Activated CD4-positive, CD25-positive, alpha-beta regulatory T cell treated with anti-CD3 and anti-CD28 coated beads, Interleukin-2, amount 50 U/mL, for 16 hours (primary cell): ENCODE measurements at places on chromosomes 5 and 9.

GRCh38 chr5:36089989-36090388, 23.3 kb upstream of the UGT3A2 start:
- no peak for DNase-seq

GRCh38 chr5:144203750-144204596, 33.3 kb downstream of the KCTD16 start:
- no peak for DNase-seq

GRCh38 chr5:33516421-33516820, 75.7 kb downstream of the TARS1 start:
- no peak for DNase-seq

- no peak for DNase-seq
These were observed 485.8 kb downstream of the SEMA5A start for GRCh38 chr5:9059920-9060691.

DNA sequence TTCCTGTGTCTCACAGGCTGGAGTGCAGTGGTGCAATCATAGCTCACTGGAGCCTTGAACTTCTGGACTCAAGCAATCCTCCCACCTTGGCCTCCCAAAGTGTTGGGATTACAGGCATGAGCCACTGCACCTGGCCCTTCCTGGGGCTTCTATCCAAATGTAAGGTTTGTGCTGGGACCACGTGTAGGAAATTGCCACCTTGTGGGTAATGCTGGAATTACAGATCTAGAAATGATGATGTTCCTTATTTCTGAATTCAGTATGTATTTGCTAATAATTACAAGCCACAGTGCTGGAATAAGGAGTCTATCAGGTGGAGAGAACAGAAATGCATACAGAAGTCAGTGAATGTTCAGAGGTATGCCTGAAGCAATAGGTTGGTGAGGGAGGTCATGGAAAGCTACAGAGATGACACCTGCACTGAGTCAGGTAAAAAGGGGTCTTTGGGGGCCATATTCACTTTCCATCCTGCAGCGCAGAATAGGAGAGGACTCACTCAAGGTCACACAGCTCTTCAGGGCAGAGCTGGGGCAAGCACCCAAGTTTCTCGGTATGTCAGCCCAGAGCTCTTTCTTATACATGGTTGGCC, 8.8 kb upstream of the IGFBPL1 start:
- no peak for DNase-seq

DNA sequence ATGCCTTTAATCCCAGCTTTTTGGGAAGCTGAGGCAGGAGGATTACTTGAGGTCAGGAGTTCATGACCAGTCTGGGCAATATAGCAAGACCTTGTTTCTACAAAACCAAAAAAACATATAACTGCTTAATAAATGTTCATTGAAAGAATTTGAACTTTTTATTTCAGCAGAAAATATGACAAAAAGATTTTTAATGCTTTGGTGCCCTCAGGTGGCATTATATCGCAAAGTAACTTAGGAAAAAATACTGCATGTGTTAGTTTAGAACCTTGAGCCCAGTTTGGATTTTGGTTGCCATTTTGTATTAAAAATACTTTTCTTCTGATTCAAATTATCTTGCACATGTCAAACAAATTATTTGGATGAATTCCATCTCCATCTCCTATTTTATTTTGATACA, 103.2 kb downstream of the GPBP1 start:
- no peak for DNase-seq

DNA sequence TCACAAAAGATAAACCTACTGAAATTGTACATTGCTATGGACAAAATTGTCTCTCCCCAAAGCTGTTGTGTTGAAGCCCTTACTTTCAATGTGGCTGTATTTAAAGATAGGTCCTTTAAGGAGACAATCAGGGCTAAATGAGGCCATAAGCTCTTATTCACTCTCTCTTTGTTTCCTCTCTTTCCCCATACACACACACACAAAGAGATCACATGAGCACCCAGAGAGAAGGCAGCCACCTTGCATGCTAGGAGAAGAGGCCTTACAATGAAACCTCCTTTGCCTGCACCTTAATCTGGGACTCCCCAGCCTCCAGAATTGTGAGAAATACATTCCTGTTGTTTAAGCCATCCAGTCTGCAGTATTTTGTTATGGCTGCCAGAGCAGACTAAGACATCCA, 1295.6 kb upstream of the CDH6 start:
- DNase-seq, result no peak

DNA sequence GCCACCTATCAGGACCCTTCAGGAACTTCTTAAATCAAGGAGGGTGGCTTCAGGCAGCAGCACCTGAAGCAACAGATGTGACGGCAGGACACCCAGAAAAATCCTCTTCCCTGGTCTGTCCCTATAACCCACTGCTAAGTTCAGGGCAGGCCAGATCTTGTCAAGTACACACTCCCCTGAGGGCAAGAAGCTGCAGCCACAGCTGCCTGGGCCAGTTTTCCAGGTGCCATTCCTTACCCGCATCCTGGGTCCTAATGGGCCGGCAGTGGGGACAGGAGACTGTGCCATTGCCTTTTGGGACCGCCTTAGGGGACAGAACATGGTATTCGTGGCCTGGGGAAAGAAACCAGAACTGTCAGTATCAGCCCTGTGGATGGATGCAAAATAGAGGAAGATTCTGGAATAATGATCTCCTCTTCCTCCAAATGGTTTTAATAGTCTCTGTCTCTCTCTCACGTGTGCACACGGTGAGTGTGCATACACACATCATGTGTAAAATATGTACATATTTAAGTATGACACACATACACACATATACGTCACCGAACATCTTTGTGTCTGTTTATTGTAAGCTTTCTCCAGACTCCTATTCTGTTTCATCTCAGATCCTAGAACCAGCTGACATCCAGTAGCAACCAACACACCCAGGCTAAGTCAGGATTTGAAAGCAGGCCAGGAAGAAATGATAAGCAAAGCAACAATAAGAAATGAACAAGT, 14.0 kb downstream of the ORM2 start:
- no peak for DNase-seq

DNA sequence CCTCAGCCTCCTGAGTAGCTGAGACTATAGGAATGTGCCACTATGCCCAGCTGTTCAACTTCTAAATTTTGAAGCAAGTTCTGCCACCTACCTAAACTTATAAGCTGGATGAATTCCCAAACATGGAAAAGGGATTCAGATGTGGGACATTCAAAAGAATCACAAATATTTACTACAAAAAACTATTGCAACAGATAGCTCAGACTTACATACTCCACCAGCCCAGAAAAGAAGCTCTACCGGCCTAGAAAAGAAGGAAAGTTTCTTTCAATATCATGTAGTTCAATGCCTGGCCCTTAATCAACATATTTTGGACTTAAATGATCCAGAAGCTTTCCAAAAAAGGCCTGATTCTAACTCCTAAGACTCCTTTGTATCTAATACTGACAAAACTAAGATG, 23.8 kb downstream of the SH3RF2 start:
- DNase-seq, result no peak

DNA sequence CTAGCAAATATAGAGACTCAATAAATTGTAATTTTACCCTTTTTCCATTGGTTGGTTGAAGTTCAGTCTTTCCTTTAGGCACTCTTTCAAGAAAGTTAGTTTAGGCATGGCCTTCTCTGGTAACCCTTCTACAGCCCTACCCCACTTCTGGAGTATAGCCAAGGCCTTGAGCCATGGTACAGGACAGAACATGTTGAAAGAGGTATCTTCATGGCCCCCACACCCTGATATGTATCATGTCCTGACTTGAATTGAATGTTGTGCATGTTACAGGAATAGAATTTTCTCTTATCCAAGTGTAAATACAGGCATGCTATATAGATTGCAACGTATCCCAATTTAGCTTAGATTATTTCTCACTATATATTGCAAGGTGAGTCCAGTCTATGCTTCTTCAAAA, 175.6 kb downstream of the CD180 start:
- no peak for DNase-seq

GRCh38 chr5:138824924-138825863, 49.9 kb downstream of the LRRTM2 start:
- DNase-seq, result no peak

- no peak for DNase-seq
These were observed 170.7 kb downstream of the TSSK1B start for GRCh38 chr5:113264046-113264445.

DNA sequence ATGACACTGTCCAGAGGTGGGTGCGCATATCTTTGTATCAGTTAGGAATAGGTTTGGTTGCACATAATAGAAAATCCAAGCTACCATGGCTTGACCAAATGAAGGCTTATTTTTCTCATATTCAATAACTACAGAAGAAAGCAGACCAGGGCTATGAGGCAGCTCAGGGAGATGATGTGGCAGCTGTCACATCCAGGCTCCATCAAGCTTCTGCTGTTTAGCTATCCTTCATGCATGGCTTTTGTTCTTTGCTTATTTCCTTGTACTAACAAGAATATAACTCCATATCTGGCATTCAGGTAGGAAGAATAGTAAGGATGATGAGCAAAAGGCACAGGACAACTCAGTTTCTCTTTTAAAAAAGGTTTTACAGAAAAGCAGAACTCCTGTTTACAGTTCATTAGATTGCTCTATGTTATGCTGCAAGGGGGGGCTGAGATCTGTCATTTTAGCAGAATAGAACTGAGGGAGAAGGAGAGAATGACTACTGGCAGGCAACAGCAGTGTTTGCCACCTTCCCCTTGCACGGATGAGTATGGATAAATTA, 336.1 kb downstream of the MLLT3 start:
- no peak for DNase-seq

GRCh38 chr9:17757816-17758215, 178.9 kb downstream of the SH3GL2 start:
- DNase-seq, result no peak

DNA sequence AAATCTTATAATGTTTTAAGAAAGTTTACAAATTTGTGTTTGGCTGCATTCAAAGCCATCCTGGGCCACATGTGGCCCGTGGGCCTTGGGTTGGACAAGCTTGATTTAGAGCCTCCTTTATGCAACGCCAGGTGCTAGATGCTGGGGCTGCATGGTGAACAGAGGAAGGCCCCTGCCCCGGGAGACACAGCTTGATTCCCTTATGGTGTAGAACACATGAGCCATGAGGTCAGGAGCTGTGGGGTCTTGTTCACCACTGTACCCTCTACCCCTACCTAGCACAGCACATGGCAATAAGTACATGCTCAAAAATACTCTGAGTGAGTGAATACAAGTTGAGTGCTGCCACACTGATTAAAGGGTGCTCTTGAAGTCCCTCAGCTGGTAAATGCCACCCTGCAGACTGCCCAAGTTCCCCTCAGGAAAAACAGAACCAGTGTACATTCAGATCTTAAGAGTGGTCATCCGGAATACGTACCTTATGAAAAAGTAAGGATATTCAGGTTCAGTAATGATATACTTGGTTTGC, 71.9 kb downstream of the ARRDC3 start:
- no peak for DNase-seq

DNA sequence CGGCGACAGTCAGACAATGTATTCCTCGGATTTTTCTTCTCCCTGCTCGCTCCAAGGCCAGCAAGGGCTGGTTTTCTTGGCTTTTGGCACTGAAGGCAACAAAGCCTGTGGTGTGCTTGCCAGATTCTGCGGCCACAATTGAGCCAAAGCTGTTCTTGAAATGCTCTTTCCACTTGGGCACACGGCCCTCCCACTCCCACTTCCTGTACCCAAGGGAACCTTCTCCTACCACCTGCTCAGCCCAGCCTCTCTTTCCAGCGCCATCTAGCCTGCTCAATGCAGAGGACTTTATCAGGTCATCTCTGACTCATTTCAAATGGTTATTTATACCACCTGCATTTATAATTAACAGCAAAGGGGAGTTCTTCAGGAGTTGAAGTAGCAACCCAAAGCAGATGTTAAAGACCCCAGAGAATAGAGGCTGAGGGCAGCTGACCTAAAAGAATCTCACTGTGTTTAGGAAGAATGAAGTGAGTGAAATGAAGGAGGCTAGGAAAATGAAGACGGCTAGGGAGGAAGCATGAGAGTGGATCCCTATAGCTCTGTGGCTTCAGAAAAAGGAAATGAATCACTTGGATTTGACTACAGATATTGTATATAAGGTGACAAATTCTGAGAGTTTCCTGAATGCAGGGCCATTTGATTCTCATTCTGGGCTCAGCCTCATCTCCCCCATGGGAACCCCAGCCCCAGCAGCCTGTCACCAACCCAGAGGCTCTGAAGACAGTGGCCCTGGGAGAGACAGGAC, 439.0 kb downstream of the ENC1 start:
- no peak for DNase-seq

DNA sequence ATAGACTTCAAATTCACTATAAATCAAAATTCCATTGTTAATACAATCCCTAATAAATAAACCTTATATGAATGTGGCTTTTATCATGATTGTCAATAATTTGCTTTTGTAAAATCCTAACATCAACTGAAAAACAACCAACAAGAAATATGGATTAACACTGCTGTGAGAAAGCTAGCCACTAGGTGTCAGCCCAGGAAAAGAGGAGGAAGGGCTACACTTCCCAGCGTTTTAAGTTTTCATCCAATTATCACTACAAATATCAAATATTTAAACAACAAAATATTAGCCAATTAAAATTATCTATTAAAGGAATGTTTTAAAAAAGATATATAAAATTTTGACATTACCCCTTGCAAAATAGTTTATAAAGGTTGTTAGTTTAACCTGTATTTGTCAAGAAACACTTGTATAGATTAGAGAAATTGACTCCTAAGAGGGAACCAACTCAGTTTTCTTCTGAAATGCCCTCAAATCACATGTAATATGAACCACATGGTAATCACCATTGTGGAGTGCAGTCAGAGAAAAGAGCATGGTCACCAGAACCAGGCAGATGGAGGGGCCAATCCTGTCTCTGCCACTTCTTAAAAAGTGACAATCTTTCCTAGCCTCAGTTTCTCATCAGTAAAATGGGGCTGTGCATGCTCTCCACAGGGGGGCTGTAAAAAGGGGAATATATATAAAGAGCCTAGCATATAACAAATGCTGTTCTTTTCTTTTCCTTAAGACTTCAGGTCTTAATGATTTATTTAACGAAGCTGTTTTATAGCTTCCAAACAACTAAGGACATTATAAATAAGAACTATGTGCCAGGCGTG, 188.2 kb downstream of the CRB2 start:
- no peak for DNase-seq

- no peak for DNase-seq
These were observed 319.3 kb upstream of the RPS23 start for GRCh38 chr5:82597437-82597836.

GRCh38 chr5:58849921-58850667, 267.2 kb downstream of the RAB3C start:
- no peak for DNase-seq

GRCh38 chr9:93505541-93506132, 52.3 kb upstream of the FAM120AOS start:
- no peak for DNase-seq

DNA sequence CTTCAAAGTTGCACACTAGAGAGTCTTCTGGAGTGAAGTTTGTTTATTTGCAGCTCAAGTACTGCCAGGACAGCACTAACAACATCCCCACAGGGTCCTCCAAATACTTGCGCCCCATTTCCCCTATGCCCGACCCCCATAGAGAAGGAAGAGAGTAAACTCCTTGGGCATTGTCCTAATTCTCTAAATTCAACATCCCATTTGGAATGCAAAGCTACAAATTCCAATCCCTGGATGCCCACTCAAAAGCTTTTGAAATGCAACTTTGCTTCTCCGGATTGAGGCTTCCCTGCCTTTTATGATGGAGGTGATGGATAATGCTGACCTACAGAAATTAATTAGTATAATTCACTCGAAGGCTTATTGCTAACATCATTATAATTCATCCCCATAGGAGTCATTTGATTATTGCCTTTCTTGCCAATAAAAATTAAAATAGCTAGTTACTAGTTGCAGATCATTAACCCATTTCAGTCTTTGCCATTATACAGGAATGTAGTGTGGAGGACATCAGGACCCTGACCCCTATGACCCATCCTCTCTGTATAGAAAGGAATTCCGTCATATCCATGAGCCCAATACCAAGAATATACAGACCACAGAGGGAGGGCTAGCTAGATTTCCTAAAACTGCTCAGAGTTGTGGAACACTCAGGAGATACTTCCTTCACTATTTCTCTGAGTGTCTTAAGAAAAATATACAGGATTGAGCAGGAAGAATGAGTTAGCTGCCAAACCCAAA, 277.6 kb downstream of the ZNF608 start:
- DNase-seq, result no peak
